ENCODE measurements at places on chromosomes 7 and 10.

- DNase-seq = no peak
Measured at GRCh38 chr10:64115908-64116643, 594.9 kb downstream of the REEP3 start.

- DNase-seq = no peak
Measured at GRCh38 chr7:7438851-7439250, 96.8 kb downstream of the COL28A1 start.

DNA sequence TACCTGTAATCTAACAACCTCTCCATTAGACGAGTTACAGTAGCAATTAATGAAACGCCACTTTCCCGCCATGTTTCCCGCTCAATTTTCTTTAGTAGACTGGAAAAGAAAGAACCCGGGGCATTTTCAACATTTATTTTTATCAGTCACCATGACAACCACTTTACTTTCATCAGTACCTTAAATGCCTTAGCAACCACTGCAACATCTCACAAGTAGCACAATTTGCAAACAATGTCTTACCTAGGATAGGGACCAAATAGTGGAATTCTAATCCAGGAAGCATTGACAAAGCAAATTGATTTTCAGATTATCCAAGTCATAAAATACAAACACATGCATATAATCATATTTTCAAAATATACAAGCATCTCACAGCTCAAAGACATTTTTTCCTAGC lies 221.6 kb upstream of the IMMP2L start:
- no peak for DNase-seq

- no peak for DNase-seq
Measured at GRCh38 chr7:84113906-84114850, 80.4 kb downstream of the SEMA3A start.

- DNase-seq = no peak
Measured at GRCh38 chr10:60974463-60975149, 30.6 kb upstream of the RHOBTB1 start.

- no peak for DNase-seq
Measured at GRCh38 chr7:131056007-131056406, 271.7 kb upstream of the MKLN1 start.

- no peak for DNase-seq
Measured at GRCh38 chr10:5560142-5560816, 35.5 kb downstream of the CALML3 start.

GRCh38 chr10:24938525-24938924 lies 13.9 kb downstream of the PRTFDC1 start:
- no peak for DNase-seq

- no peak for DNase-seq
Measured at GRCh38 chr7:2244404-2244995, 2.5 kb downstream of the NUDT1 start.

- no peak for DNase-seq
Measured at GRCh38 chr7:42964849-42965805, 33.0 kb downstream of the MRPL32 start.

DNA sequence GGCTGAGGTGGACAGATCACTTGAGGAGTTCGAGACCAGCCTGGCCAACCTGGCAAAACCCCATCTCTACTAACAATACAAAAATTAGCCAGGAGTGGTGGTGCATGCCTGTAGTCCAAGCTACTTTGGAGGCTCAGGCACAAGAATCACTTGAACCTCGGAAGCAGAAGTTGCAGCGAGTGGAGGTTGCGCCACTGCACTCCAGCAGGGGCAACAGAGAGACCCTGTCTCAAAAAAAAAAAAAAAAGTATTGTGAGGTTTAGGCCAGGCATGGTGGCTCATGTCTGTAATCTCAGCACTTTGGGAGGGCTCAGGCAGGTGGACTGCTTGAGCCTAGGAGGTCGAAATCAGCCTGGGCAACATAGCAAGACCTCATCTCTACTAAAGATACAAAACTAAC lies 16.0 kb downstream of the TET1 start:
- no peak for DNase-seq

- DNase-seq = no peak
Measured at GRCh38 chr10:28794986-28795385, 117.7 kb downstream of the BAMBI start.

GRCh38 chr10:32938554-32939061 lies 19.4 kb downstream of the ITGB1 start:
- no peak for DNase-seq

DNA sequence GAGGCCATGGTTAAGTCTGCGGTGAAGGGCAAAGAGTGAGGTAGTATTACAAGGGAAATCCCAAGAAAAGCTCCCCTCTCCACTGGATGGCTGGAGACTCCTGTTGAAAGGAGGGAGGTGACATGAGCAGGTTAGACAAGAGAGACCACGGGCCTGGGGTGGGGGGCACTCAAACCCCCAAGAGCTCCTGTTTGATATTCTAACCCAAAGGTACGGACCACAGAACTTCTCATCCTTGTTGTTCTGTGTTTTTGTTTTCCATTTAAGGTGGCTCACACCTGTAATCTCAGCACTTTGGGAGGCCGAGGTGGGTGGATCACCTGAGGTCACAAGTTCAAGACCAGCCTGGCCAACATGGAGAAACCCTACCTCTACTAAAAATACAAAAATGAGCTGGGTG lies 11.6 kb downstream of the VSTM4 start:
- no peak for DNase-seq

GRCh38 chr10:46018453-46019176 lies 11.8 kb downstream of the NCOA4 start:
- DNase-seq = no peak

GRCh38 chr10:128053356-128053755 lies 72.9 kb downstream of the MKI67 start:
- DNase-seq = no peak

DNA sequence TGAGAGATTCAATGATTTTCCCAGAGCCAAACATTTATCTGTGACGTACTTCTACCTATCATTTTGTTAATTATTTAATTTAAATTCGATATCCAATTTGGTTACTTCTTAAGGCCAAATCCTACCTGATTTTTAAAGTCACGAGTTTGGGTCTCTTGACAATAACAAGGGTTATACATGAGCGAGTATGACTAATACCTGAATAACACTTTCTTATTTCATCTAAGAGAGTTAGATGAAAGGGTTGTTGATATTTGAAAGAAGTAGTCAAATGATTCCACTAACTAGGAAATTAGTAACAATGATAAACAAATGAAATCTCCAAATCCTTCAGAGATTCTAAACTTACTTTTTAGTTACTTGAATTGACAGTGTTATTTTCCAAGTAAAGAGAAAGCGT lies 1086.9 kb downstream of the XPNPEP1 start:
- no peak for DNase-seq
